Inflammatory macrophage treated with lipopolysaccharide for 4 hours (primary cell): ENCODE measurements at places on chromosomes 3 and 15.
A peak's percentile ranks its signal among the peaks of the same experiment; 100 is the strongest.

DNA sequence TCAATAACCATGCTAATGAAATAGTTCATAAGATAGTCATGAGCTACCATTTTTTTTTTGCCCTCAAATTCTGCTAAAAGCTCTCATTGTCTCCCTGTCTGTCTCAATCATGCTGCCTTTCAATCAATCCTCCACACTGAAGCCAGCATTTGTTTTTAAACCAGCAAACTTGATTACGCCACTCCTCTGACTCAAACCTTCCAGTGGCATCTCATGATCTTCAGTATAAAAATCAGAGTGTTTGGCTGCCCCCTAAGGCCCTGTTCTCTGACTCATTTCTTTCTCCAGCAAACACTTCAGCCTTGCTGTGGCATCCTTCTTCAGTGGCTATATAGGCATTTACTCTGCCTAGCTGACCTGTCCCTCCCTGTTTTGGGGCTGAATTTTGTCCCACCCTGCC is 36.0 kb upstream of the EOMES start:
- peak; percentile 36 for DNase-seq

DNA sequence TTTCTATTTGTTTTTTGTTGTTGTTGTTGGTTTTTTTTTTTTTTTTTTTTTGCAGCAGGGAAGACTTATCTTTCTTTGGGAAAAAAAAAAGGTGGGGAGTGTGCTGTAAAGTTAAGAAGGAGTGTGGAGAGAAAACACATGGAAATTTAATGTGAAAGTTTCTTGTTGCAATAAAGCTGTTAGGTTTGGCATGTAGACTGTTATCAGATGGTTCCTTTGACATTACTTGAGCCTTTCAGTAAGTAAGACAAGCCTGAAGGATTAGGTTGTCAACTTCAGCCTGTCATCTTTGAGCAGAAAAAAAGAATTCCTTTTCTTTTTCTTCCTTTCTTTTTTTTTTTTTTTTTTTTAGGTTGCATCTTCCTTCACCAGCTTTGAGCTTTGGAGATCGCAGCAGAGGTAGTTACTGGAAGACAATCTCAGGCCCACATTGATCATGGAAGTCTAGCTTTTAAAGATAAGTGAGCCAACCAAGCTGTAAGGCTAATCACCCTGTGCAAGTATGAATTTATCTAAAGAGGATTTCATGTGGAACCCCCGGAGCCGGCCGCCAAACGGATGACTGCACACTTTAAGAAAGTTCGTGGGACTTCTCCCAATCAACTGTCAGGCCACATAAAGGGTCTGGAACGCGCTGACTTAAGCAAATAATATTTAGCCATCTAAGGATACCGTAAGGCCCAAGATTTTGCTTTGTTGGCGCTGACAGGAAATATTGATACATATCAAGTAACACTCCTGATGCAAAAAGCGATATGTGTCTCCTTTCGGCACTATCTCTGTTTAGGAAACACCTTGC is 1040.1 kb upstream of the NR2F2 start:
- DNase-seq: no peak

DNA sequence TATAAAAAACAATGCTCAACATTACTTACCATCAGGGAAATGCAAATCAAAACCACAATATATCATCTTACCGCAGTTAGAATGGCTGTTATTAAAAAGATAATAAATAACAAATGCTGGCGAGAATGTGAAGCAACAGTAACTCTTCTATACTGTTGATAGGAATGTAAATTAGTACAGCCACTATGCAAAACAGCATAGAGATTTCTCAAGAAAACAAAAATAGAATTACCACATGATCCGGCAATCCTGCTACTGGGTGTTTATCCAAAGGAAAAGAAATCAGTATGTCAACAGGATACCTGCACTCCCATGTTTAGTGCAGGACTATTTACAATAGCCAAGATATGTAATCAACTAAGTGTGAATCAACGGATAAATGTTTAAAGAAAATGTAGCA is 48.1 kb downstream of the ADAM10 start:
- no peak for DNase-seq

DNA sequence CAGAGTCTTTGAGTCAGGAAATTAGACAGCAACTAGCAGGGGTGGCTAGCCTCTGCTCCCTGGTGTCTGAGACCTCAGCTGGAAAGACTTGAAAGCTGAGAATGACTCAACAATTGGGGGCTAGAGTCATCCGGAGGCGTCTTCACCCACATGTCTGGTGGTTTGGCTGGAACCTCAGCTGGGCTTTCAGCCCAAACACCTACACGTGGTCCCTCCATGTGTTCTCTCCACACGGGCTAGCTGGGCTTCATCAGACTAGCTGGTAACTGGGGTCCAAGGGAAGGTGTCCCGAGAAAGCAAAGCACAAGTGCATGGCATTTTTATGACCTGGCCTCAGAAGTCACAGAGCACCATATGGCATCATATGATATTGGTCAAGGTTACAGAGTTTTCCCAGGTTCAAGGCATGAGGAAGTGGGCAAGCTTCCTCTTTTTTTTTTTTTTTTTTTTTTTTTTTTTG is 19.9 kb upstream of the ABHD2 start:
- peak; percentile 85 for DNase-seq

GRCh38 chr15:94858011-94858410 is 626.6 kb downstream of the MCTP2 start:
- DNase-seq: no peak

DNA sequence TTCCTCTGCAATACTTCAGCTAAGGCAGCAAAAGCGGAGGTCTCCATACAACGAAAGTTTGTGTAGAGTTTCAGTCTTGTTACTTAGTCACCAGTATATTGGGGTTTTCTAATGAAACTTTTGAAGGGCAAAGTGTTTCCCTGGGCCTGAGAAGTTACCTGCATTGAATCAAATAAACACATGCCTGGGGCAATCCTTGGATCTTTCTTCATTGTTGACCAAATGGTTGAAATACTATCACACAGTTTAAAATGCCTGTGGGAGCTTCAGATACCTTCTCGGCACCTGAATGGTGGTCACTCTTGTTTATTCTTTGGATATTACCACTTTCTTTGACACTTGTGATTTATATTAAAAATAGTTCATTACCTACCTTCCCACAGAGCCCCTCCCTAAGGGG is 988 bp upstream of the CHSY1 start:
- DNase-seq: no peak

DNA sequence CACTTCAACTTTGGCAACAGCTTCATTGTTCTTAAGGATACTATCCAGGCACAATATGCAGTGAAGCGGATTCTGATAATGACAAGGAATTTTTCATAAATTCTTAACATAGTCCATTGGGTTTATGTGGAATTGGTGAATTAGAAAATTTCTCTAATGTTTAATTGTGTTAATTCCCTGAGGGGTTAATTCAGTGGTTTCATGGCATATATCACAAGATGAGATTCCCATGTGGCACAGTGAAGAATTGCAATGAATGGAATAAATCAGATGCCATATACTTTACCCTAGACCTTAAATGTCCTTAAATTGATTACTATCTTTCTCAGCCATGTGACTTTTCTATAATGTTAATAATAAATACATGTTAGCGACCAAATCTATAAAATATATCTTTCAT is 1244.1 kb downstream of the ROBO2 start:
- DNase-seq: no peak

- DNase-seq: no peak
These were observed 208.9 kb downstream of the FAM43A start for GRCh38 chr3:194894538-194894937.

DNA sequence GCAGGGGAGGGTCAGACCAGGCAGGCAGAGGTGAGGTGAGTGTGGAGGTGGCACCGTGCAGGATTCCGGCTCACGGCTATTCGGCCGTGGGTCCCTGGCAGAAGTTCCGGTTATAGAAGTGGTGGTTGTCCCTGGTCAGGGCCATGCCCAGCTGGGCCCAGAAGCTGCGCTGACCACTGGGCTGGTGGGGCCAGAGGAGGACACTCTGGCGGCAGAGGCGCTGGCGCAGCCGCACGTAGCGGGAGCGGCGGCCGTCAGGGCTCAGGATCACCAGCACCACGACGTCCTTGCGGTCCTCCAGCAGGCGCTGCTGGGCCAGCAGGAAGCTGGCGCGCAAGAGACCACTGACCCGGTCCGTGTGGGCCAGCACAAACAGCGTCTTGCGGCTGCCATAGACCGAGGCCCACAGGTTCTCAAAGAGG is 4.3 kb downstream of the TLR9 start:
- no peak for DNase-seq

DNA sequence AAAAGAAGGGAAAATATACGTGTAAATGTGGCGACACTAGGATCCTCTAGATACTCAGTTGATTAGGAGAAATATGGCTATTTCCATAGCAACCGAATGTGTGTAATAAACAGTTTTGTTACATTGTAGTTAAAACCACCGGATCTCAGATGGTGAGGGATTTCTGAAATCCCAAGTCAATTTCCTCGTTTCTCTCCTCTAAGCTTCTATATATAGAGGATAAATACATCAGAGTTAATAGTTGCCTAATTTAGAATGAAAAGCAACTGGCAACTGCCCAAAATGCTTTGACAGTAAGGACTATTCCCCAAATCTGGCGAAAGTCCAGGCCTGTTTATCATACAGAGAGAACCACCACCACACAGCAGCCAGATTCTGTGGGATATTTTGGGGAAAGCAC is 112.6 kb downstream of the GABRB3 start:
- no peak for DNase-seq

GRCh38 chr3:194586836-194587235 is 46.4 kb downstream of the TMEM44 start:
- peak; percentile 84 for DNase-seq

- DNase-seq: no peak
These were observed 39.9 kb downstream of the LEO1 start for GRCh38 chr15:51931638-51932037.

DNA sequence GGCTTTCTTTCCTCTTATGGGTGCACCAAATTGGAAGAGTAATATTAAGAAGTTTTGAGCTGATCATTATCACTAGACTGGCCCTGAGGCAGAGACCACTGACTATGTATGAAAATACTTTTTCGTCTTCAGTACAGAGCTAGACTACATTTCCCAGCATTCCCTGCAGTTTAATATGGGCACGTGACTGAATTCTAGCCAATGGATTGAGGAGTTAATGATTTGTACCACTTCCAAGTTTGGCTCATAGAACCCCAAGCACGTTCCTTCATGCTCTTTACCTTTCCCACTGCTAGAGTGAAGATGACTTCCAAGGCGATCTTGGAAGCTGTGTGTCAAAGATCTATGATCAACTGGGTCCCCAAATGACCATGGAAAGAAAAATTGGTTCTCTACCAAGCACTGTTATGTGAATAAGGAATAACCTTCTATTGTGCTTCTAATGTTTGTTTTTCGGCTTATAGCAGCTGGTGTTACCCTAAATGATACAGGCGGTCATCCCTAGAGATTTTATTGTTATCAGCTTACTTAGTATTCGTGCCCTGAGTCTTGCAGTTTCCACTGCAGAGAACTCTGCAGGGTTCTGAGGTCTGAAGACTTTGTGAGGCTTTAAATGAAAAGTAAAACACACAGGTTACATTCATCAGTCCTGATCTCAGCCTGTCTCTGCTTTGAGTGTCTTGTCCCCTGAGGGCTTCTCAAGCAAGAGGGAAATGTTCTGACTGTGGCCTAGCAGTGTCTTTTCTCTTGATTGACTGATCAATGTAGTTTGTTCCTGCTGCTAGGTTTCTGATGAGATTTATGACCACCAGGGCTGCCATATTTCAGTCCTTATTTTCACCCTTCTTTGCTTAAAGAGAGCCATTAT is 486.8 kb downstream of the PDCD6IP start:
- no peak for DNase-seq

GRCh38 chr3:134155446-134155845 is 95.2 kb downstream of the RYK start:
- DNase-seq: no peak

DNA sequence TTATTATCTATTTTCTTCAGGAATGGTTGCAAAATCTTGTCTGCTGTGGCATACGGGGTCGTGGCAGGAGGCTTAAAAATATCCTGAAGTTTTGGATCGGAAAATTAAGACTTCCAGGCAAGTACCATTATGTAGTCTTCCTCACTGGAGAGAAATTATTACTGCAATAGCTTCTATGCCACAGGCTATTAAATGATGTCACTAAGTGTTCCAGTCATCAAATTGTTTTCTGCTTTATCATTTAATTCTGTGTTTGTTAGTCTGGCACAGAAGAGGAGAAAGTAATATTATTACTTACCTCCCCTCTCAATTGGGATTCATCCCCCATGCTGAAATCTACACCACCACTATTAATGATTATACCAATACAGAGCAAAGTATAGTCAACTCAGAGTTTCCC is 378.2 kb upstream of the ALCAM start:
- no peak for DNase-seq

DNA sequence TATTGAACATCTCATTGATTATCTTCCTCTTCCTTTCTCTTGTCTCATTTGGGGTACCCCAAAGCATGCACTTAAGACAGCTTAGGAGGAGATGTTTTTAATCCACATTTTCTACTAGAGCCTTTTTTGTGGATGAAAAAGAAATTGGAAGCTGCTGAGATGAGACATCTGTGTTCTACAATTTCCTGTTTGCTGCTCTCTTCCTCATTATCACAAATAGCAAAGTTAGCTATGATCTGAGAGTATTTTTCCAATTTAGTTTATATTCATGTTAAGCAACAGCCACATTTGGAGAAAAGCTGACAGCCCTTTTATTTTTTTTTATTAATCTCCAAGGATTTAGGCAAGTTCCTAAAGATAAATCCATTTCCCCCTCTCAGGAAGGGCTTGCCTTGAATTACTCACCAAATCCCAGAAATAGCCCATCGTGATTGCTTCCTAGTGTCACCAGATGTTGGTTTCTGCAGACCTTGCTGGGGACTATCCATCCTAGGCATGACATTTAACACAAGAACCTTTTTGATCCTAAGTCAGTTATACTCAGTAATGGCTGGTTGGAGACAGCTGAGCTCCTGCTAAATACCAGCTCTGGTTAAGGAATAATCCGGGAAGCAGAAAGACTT is 70.8 kb upstream of the FILIP1L start:
- peak; percentile 1 for DNase-seq

DNA sequence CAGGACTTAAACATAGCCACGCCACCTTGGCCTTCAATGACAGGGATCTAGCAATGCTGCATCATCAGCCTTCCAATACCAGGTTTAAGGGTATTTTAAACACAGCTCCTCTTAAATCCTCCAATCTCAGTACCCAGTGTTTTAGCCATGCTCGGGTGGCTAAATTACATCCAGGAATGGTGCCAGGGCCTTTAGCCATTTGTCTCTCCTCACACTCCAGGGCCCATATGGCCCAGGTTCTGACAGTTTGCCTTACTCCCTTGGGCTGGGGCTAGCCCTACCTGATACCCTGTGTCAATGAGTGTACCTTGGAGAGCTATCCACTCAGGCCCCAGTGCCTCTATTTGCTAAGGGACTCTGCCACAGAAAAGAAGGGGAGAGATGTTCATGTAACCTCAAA is 29.4 kb downstream of the ZNF589 start:
- DNase-seq: no peak
